Non-pigmented ciliary epithelial cell (primary cell): ENCODE measurements at places on chromosomes 6 and 20.

GRCh38 chr6:42532038-42532669 lies 31.7 kb upstream of the UBR2 start:
- peak; percentile 34 for DNase-seq

GRCh38 chr20:24643731-24644626 lies 174.6 kb downstream of the SYNDIG1 start:
- DNase-seq: no peak

DNA sequence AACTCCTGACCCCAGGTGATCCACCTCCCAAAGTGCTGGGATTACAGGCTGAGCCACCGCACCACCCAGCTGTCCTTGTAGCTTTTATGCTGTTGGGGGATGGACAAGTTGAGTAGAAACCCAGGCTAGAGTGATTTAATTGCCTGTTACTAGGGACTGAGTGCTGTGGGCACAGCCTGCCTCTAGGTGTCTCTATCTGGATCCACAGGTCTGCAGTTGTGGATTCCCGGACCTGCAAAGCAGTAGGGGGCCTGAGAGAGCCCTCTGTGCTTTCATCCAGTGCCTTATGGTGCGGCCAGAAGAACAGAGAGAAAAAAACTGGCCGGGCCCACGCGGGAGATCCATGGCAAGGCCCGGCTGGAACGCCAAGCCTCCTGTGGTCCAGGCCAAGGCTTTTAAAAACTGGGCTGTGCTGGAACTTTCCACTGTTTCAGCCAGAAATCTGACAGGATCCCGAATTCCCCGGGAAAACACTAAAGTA lies 5.2 kb downstream of the SIRPA start:
- DNase-seq: no peak

DNA sequence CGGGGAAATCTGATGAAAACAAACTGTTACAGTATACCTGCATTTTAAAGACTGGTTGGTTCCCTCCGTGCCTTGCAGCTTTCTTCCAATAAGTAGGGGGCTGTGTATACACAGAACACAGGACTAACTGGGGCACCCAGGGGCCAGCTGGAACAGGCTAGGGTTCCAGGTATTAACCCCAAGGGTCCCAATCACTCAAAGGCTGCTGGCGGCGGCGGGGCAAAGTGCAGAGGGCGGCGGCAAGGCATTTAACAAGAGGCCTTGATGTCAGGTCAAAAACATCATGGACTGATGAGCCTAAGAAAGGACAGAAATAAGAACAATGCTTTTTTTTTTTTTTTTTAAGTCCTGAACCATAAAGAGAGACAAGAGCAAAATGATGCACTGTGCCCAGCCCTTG lies 2.5 kb downstream of the PMEPA1 start:
- no peak for DNase-seq

DNA sequence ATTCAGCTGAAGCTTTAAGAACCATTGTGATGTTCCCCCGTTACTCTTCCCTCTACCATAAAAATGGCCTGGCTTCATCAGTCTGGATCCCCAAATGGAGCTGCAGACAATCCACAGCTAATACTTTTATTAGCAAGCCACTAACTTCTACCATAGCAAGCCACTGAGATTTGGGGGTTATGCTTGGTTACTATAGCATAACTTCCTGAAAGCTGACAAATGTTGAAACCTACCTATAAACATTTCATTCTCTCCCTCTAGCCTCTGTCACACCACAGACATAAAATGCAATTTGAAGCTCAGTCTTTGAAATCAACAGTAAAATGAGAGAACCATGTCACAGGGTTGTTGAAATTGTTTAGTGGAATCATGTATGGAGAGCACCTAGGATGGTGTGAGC lies 3.0 kb upstream of the HTR1E start:
- no peak for DNase-seq

- no peak for DNase-seq
Measured at GRCh38 chr6:11362564-11362963, 130.1 kb upstream of the NEDD9 start.

GRCh38 chr6:127146932-127147331 lies 28.5 kb downstream of the RSPO3 start:
- DNase-seq: peak; percentile 98

- no peak for DNase-seq
Measured at GRCh38 chr20:90651-91050, 3.2 kb downstream of the DEFB125 start.

DNA sequence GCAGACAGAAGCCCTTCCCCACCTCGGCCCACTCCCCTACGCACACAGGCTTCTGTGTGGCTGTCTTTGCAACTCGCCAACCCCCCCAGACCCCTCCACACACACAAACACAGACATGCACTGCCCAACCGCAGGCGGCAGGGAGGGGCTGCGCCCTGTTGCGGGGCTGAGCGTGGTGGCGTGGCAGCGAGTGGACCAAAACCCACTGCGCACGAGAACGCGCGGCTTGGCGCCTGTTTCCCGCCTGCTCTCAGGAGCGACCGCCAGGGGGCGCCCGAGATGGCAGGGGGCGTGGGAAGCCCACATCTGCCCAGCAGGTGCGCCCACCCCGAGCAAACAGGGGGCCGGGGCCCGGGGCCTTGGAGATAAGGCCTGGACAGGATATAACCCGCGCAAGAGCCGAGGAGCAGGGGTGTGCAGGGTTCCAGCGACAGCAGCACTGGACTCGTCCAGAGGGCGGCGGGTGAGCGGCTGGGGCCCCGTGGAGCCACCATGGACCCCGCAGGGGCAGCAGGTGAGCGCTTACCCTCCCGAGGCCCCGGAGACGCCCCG lies at the start of gene RBPJL:
Gene RBPJL, plus strand, starts transcription at position 410 of the 552 bp plus-strand sequence. Its CDS starts 83 bp downstream, at position 493.
- DNase-seq: no peak

DNA sequence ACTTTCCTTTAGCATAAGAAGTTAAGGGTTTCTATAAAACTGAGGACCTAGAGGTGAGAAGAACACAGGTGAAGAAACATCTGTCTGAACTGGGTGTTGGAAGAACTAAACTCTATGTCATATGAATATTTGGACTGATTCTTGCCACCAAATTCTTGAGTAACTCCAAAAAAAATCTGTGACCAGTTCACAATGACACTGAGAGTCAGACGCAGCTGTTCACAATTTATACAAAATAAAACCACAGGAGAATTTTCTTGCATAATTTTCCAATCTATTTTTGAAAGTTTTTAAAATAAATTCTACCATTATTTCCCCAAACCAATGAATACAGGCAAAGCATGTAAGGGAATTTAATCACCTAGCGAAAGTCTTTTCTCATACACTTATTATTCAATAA lies 148.1 kb upstream of the TCF21 start:
- no peak for DNase-seq

DNA sequence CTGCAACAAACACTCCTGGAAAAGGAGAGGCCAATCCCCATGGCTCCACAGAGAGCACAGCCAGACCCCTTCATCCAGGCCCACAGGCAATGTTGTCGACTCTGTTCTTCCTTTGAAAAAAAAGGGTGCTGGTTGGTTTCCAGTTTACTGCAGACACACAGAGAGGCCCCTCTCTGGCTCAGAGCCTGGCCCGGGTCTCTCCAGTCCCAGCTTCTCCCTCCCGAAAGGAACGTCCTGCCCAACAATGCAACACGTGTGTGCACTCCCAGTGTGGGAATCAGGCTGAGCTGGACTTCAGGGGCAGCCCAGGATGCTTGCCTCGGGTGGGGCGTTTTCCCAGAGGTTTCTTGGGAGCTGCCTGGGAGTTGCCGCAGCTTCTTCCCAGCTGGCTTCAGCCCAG lies 4.5 kb upstream of the NKAIN4 start:
- no peak for DNase-seq
